ENCODE measurements at places on chromosomes 2 and 18. TPM values are rescaled to one million over a fixed set of nuclear protein-coding genes. Genes with fewer than 3 reads are reported as not detected.
A peak's percentile ranks its signal among the peaks of the same experiment; 100 is the strongest.

Gene ATP6V1B1
- total RNA-seq: 0.43 TPM

DNA sequence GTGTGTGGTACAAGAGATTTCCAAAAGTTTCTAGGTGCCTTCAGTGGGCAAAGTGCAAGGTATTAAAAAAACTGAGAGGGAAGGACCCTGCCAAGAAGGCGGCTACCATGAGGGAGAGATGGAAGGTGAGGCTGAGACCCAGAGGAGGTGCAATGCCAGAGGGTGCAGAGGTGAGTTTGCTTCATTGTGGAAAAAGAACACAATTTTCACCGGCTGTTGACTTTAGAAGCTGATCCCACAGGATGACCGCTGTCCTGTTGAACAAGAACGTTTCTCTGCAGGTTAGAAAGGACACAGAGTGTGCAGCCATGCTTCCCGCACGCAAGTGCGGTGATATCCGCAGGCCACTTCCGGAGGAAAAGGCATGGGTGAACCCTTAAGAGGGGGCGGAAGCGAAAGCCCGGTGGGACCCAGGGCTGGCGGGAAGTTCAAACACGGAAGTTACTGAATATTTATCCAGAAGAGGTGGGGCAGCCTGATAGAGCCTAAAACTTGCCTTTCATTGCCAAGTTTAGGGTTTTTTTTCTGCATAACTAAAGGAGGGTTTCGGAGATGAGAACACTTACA, 16.6 kb downstream of the SP110 start:
- no peak for DNase-seq

GRCh38 chr18:63095768-63096167, 223.8 kb downstream of the BCL2 start:
- no peak for DNase-seq

Gene CCDC148
- total RNA-seq: 1.0 TPM

DNA sequence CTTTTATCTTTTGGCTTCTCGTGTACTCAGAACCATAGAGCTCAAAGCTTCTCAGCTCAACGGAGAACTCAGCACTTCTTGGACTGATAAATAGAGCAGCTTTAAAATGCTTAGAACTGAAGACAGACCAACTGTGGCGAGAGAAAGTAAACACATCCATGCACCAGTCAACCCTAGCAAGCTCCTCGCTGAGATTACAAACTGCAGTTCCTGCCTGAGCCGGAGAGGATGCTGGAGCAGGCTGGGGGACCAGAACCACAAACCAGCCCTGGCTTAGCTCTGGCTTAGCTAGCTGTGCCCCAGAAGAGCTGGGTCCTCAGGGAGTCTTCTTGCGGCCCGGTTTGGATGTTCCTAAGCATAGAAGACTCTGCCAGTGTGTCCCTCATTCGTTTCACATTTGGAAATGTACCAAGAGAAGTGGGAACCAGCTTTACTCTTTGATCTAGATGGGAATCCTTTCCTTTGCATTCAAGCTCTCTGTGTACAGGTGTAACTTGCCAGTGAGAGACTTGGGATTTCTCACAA, 5.6 kb downstream of the PAX8 start:
- no peak for DNase-seq

GRCh38 chr2:234249873-234250272, 199.4 kb downstream of the SPP2 start:
- no peak for DNase-seq

DNA sequence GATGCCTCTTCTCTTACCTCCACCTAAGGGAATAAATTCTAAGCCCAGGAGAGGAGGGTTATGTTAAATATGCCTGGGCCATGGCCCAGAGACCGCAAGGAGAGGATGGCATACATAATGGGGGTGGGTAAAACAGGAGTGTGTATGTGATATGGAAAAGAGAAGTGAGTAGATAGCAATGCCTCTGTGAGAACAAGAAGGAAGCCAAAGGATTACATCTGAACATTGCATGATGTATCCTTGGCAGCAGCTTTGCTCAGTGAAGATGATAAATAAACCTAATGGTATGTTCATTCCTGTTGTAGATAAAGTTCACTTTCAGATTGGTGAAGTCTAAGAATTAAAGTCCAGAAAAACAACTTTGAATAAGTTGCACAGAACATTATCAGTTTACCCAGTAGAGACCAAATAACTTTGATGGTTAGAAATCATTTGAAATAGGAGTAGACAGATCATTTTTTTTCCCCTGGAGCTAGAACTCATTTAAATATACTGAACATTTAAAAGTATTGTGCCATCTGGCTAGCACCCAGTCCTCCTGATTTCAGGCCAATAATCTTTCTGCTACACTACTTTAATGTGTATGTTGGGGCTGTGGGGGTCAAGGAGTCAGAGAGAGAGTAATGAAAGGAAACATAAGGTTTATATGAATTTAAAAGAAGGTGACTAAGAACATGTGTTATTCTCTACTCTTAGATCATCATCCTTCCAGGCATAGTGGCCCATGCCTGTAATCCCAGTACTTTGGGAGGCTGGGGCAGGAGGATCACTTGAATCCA, 231.7 kb downstream of the PARD3B start:
- DNase-seq: no peak

GRCh38 chr18:499776-500631, 497 bp downstream of the COLEC12 start:
- DNase-seq: no peak

Gene IL36G
- total RNA-seq: not detected

DNA sequence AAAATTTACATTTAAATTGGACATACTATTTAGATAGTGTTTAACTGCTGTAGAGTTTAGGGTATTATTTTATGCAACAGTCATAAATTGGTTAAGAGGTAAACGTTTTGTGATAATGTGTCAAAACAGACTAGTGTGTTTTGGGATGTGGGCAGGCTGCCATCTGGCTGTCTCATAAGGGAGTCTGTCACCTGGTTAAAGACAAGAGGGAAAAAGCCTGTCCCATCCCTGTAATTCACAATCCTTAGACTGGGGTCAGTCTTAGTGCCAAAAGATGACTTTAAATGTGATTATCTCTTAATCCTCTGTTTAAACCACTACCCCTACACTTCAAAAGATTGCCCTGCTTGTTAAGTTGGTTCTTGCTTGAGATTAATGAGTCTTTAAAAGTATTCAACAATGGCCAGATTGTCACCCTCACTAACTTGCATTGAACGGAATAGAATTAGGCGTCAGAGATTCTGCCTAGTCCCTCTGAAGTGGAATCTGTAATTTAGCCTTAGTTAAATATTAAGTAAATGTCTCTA, 59.2 kb downstream of the SGPP2 start:
- DNase-seq: peak; percentile 50

Gene RANBP2
- 44.0 TPM for total RNA-seq

Measured in Right ventricle myocardium superior (tissue), 1 donor.